Stimulated activated CD4-positive, alpha-beta T cell treated with anti-CD3 and anti-CD28 coated beads, Interleukin-1b, Interleukin-23, amount 100 ng/mL, for 1 hour (primary cell): ENCODE measurements at places on chromosomes 16 and 17.

DNA sequence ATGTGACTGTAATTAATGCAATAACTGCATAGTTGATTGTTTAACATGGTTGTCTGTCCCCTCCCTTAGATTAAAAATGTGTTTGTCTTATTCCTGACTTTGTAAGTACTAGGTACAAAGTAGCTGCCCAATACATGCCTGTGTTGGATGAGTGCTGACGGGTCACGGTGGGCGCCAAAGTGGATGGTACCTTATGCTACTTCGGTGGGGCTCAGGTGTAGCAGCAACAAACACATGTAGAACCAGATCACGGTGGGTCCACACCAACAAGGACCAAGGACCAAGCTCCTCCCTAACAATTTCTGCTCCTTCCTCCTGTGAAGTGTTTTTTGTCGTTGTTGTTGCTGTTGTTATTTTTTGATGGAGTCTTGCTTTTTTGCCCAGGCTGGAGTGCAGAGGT is 46.4 kb upstream of the ZFHX3 start:
- DNase-seq: no peak

GRCh38 chr17:35387496-35387895 is 14.1 kb upstream of the SLFN11 start:
- DNase-seq: no peak

DNA sequence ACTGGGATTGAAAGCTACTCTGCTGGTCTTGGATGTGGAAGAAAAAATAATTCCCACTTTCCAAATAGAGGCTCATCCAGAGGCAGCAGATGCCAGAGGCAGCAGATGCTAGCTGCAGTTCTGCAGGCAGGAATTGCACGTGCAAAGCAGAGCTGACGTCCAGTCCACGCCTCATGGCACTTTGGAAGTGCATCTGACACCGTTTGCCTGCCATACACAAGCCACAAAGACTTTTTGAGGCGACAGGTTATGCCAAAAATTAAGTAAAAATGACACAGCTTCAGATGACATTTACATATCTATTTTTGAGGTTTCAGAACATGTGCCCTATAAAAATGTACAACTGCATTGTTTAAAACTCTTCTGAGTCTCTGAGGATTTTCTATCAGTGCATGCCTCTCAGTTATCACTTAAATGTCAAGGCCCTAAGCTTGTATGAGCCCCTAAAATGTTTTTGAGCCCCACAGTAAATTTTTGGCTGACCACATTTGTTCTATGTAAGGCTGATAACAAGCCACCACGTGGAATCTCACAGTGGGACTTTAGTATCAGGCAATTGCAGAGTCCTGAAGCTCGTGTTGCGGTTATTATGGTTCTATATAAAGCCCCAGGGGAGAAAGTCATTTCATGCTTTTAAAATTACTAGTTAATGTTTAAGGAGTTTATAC is 239.2 kb downstream of the PRKCA start:
- no peak for DNase-seq

GRCh38 chr17:50269477-50270434 is 4.5 kb upstream of the TMEM92 start:
- DNase-seq: no peak

DNA sequence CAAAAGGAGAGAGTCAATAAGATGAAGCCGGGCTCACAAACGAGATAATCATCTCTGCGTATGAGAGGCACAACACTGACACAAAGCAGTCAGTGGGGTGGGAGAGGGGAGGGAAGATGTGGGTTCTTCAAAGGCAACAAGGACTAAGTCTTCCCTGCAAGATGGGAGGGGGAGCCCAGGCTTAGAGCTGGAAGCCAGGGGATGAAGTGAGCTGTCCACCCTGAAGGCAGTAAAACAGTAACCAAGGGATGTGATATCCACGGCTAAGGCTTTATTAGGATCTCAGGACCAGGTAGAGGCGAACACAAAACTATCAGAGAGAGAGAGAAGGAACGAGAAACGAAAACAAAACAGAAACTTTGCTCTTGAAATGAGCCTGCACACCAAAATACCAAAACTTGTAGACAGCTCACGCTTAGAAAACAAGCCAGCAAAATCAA is 115.9 kb downstream of the DYNLRB2 start:
- DNase-seq: no peak

DNA sequence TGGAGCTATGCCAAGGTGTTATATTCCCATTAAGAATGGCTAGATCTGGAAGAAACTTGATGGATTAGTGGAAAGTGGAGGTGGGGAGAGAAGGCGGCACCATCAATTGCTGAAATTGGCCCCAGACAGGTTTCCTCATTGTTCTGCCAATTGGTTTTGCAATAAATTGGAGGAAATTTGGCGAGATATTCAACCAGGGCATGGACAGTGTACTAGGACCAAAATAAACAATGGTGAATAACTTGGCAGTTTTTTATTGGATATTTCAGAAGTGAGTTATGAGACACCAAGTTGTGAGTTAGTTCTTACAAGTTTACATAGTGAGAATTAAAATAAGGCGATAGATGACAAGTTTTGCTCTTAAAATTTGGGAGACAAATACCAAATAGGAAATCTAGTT is 41.1 kb upstream of the SOX9 start:
- DNase-seq: no peak

- no peak for DNase-seq
These were observed 112.1 kb downstream of the UTP18 start for GRCh38 chr17:51372345-51373004.

GRCh38 chr17:78947235-78948149 is 22.3 kb upstream of the TIMP2 start:
- DNase-seq: no peak

DNA sequence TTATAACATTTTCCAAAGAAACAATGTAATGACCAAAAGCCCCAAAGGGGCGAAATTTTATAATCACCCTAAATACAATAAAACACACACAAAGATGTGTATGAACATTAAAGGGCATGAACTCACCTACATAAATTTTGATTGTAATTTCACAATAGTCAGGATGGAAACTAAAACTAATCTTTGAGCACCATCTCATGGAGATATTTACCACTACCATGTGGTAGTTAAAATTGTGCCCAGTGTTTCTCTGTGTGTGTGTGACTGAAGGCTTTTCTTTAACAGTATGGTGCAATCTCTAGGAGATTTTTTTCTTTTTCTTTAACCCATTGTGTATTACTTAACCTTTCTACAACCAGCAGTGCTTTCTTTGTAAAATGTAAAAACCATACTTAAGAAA is 19.7 kb upstream of the MEIOC start:
- DNase-seq: no peak

DNA sequence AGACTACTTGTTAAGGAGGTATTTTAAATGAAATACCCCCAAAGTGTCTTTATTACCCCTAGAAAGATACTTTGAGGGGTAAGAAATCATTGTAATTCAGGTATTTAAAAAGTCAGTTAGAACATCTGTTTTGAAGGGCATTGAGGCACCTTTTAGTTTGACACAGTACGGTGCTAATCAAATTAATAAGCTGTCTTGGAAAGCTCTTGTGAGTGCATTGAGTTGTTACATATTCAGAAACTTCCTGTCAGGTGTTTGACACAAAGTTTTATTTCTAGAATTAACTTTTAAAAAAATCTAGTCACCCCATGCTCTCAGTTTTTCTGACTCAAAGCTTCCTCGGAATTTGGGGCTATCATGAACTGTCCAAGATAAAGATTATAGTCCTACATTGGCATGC is 4.6 kb downstream of the RBBP6 start:
- DNase-seq: no peak

- no peak for DNase-seq
These were observed 40.8 kb downstream of the CYB5B start for GRCh38 chr16:69465083-69465721.

GRCh38 chr16:3727806-3728381 is 10.6 kb upstream of the TRAP1 start:
- DNase-seq: no peak

GRCh38 chr17:29140631-29141513 is 39.3 kb downstream of the MYO18A start:
- no peak for DNase-seq
